ENCODE measurements at places on chromosomes 12 and 14.
A peak's percentile ranks its signal among the peaks of the same experiment; 100 is the strongest.

GRCh38 chr12:49342066-49342913 lies 4.4 kb upstream of the DNAJC22 start:
- peak; percentile 78 for DNase-seq

DNA sequence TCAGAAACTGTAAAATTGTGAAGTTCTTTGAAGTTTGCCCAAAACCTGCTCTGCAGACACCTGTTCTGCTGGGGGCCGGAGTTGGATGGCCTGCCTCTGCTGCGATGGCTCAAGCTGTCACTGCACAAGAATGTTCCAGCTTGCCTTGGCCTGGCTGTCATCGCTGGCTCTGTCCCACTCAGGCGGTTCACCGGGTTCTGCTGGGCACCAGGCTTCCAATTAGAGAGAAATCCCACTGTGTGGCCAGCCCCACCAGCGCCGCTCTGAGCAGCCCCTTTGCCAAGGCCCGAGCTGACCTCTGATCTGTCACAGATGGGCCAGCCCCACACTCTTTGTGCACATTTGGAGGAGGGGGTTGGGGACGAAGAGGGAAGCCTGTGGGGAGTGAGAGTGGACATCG lies 71.7 kb upstream of the GPATCH2L start:
- DNase-seq = no peak

DNA sequence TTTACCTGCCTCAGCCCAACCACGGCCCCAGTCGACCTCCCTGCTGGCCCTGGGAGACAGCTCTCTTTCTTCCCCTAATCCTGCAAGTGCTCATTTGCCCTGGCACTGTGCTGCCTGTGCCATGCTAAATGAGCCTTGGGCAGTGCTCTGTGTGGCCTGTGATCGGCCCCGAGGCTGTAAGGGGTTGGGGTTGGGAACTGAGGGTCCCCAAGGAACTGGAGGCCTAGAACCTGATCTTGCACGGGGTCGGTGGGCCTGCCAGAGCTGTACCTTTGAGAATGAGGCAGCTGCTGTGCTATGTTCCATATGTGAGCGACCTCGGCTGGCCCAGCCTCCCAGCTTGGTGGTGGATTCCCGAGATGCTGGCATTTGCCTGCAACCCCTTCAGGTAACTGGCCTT lies 2.8 kb downstream of the RNF31 start:
- DNase-seq = no peak

DNA sequence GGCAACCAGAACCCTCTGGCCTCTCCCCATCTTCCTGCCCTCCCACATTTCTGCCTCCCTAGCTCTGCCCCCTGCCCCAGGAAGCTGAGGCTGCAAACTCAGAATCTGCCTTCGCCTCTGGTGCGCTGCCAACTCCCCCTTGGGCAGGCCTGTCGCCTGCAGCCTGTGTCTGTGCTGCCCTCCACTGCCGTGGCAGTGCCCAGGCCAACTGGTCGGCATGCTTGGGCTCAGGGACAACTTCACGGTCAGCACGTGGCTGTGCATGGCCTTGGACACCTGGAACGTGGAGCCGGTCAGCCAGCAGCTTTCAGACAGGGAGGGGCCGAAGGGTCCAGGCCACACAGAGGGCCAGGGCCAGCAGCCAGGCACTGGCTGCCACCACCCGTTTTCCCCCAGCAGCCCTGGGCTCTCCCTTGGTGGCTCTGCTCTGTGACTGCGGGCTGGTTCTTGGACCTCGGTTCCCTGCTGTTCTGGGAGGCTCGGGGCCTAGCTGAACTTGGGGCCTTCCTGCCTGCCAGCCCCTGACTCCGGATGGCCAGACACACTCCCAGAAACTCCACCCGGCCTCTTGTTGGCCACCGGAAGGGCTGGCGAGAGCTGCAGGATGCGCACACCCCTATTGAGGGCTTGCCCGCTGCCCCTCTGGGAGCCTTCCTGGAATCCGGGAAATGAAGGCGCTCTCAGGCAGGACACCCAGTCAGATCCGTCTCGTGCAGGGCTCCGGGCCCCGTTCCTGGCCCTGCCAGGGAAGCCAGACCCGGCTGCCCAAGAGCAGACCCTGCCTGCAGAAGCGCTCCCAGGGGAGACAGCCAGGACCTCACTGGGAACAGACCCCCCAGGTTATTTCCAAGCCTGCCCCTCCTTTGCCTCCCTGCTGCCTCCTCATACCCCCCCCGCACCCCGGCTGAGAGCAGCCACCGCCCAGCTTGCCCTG lies 34.2 kb upstream of the PPP1R13B start:
- DNase-seq = no peak

GRCh38 chr12:51011955-51012354 lies 14.2 kb downstream of the SLC11A2 start:
- no peak for DNase-seq

GRCh38 chr12:14403293-14403692 lies 37.8 kb downstream of the ATF7IP start:
- peak; percentile 31 for DNase-seq

DNA sequence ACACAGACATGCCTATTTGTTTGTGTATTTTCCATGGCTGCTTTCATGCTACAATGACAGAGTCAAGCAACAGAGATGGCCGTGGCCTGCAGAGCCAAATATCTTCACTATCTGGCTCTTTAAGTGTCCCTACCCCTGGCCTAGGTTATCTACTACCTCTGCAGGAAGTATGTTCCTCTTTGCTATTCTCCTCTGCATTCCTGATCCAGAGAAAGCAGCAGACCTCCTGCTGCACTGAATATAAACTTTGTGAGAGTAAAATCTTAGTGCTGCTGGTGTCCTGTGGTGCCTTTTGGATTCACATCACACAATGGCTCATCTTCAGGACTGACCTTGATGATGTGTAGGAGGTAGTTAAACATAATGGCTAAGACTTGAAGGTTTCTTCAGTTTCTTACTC lies 233.4 kb downstream of the IPO8 start:
- DNase-seq = no peak

GRCh38 chr12:98358144-98358543 lies 157.2 kb upstream of the TMPO start:
- DNase-seq = no peak

DNA sequence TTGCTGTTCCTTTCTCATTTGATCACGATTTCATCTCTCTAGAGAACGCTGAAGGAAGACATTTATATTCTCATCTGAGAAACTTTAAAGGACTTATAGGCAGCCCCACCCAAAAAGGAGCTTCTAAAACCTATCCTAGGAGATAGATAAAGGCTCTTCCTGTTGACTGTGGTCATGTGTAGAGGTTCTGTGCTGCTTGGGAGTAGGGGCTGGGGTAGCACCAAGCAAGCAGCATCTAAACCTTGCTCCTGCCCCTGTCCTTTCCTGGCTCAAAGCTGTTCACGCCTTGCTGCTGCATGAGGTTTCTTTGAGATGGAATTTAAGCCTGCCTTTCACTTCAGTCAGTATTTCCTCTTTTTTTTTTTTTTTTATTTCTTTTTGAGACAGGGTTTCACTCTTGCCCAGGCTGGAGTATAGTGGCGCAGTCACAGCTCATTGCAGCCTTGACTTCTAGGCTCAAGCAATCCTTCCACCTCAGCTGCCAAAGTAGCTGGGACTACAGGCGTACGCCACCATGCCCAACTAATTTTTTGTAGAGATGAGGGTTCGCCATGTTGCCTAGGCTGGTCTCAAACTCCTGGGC lies 41.4 kb downstream of the RAB35 start:
- no peak for DNase-seq

- DNase-seq = no peak
Measured at GRCh38 chr14:106786697-106787096, 1260.3 kb downstream of the TMEM121 start.

- no peak for DNase-seq
Measured at GRCh38 chr12:59079002-59079401, 158.7 kb upstream of the LRIG3 start.

DNA sequence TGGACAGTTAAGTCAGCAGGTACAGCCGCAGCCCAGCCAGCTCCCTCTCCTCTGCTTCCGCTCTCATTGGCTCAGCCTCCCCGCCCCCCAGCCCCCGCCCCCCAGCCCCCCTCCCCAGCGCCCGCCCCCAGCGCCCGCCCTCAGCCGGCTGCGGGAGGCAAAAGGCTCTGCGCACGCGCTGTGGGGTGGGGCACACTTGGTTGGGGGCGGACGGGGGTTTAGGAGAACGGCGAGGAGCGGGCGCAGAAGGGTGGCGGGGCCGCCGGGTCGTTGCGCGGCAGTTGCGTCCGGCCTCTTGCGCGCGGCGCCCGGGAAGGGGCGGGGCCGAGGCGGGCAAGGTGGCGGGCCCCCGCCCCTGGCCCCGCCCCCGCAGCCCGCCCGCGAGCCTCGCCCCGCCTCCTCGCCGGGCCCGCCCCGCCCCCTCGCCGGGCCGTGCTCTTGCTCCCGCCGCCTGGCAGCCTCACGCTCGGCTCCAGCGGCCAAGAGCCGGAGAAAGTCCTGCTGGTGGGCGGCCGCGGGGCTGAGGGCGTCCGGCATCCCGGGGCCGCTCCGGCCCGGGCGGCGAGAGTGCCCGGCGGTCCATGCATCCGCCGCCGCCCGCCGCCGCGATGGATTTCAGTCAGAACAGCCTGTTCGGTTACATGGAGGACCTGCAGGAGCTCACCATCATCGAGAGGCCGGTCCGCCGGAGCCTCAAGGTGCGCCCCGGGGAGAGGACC lies at the start of gene PPP4R4:
Gene PPP4R4, plus strand, starts transcription at position 438 of the 719 bp plus-strand sequence. Its CDS starts 144 bp downstream, at position 582.
- DNase-seq = peak; percentile 85

- no peak for DNase-seq
Measured at GRCh38 chr14:55803873-55804553, 224.0 kb downstream of the KTN1 start.

DNA sequence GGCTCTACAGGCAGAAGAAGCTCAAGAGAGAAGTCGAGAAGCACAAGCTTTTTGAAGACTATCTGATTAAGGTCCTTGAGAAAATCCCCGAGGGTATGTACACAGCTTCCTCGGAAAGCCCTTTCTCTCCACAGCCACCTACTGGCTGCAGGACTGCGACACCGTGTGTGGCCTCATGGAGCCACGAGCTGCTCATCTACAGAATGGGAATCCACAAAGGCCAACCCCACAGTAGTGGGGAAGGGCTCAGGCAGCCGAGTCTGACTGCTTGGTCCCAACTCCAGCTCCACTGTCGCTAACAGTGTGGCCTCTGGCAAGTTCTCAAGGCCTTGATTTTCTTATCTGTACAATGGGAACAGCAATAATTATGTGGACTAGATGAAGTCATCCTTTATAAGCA lies 2.5 kb downstream of the CCDC197 start:
- DNase-seq = no peak

- DNase-seq = no peak
Measured at GRCh38 chr14:73208846-73209245, 28.5 kb upstream of the PAPLN start.

DNA sequence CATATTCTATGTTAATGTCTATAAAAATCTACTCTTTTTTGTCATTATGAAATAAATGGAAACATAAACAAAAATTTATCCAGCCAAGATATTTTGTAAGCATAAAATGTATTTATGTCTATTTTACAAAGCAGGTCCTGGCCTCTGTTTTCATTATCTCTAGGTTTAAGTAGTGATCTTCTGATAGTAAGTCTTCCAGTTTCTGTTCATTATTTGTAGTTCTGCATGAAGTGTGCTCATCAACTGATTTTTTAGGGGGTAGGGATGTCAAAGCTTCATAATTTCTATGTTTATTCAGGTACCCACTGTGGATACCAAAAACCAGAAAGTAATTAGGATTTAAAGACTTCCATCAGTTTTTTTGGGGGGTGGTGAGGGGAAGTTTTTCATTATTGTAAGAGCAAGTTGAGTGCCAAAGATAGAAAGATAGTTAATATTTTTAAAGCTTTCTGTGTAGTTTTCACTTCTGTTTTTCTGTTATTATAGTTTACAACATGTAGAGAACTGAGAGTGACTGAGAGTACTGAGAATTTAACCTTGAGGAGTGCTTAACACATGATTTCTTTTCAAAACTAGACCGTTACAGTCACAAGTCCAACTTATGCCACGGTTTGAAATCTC lies 30.6 kb upstream of the LMO3 start:
- no peak for DNase-seq

GRCh38 chr12:129110575-129110974 lies 257.3 kb downstream of the GLT1D1 start:
- no peak for DNase-seq

- DNase-seq = no peak
Measured at GRCh38 chr14:23517650-23518326, 33.8 kb downstream of the ZFHX2 start.

DNA sequence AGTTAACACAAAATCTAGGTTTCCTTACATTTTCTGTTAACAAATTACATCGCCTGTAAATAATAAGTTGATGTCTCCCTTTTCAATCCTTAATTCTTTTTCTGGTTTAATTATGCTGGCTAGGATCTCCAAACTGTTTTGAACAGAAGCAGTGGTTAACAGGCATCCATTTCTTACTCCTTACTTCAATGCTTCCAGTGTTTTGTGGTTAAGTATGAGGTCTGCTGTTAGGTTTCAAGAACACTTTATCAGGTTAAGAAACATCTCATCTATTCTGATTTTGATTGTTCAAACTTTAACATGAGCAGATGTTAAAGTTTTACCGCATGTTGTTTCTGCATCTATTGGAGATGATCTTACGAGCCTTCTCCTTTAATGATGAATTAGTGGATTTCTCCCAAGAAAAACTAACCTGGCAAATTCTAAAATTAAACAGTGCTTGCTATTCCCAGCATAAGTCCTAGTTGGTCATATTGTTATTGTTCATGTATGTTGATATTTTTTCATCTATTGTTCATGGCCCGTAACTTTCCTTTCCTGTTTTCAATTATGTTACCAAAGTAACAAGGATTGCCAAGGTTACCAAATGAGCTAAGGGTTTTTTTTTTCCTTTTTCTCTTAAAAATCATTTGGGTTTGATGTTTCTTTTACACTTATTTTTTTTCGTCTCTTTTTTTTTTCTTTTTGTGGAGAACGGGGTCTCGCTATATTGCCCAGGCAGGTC lies 33.4 kb downstream of the POLE start:
- DNase-seq = no peak

DNA sequence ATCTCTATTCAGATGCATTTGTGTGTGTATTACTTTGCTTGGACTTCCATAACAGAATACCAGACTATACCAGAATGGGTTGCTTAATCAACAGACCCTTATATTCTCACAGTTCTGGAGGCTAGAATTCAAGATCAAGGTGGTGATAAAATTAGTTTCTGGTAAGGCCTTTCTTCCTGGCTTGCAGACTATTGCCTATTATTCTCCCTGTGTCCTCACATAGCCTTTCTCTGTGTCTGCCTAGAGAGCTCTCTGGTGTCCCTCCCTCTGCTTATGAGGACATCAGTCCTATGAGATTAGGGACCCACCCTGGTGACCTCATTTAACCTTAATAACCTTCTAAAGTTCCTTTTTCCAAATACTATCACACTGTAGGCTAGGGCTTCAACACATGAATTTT lies 106.0 kb downstream of the FAR2 start:
- no peak for DNase-seq

Data from NCI-H510A treated with DMSO at 0.1 percent for 48 hours (cell line).